ENCODE measurements at places on chromosomes 3 and 15.
A peak's percentile ranks its signal among the peaks of the same experiment; 100 is the strongest.

DNA sequence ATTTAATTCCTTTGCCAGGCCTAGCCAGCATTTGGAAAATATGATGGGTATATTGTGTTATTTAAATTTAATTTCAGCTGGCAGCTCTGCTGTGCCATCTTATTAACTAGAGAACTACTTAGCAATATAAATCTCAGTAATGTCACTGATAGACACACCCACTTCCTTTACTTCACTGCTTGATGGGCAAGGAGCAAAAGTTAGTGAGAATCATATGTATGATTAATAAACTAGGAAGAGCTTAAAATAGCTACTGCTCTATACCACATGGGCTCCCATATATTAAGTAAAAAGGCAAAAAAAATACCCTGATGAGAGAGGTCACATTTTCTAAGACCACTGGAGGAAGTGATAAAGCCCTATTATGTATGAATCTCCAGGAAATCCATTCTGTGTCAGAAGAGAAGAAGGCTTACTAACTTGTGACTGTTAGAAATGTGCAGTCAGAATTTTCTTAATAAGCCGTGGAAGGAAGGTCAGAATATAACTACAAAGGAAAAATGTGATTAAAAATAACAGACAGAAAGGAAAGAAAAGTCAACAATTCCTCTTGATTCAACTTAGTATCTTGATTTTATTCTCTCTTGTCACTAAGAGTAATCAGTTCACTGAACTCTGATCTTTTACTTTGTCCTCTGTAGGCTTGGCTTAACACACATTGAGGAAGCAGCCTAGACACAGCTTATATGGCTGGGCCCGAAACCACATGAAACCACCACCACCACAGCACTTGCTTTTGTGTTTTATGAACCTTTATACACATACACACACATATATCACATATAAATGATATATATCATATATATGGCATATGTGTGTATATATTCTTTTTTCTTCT lies 1233.9 kb upstream of the ALCAM start:
- no peak for DNase-seq

DNA sequence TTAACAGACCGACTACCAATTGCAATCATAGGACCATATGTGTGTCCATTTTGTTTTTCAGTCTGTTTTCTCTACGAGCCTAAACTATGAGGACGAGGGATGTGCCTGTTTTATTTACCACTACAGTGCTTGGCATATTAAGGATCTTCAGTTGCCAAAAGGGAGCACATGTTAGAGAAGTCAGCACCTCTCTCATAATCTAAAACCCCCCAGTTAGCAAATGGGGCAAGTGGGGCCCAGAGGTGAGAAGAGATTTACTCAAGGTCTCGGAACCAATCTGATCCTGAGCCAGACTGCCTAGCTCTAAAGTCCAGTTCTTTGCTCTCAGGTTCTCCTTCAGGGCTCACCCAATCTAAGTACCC lies 578 bp upstream of the PODXL2 start:
- DNase-seq: no peak

- no peak for DNase-seq
Measured at GRCh38 chr15:98549741-98550140, 98.6 kb upstream of the IGF1R start.

DNA sequence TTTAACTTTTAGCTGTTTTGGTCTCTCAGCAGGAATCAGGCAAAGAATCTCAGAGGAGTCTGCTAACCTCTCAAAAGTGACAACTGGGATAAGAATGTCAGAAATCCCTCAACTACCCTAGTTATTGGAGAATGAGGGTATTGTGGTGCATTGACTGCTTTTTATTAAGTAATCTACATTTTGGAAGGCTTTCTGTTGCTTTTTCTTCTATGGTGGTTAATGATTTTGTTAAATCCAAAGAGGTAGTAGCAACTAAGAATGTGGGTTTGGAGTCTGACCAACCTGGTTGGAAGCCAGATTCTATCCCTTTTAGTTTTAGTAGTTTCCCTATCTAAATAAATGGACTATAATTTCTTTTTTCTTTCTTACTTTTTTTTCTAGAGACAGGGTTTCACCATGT lies 94.7 kb upstream of the RNF7 start:
- DNase-seq: no peak

- peak; percentile 33 for DNase-seq
Measured at GRCh38 chr3:195609229-195609628, 25.5 kb upstream of the APOD start.

DNA sequence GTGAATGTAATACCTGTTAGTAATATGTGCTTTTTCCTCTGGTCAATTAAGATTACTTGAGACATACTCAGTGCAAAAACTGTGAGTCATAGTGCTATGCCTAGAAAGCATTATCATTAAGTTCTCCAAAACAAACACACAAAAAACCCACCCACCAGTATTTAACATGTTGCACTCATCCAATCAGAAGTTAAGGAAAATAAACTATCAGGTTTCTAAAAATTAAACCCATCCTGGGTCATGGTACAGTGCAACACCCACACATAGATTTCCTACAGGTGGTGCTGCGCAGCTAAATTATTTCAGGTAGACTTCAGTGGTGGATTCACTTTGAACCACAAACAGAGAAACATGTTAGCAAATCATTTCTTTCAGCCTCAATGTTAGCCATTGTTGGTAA lies 264.4 kb upstream of the VEPH1 start:
- no peak for DNase-seq

DNA sequence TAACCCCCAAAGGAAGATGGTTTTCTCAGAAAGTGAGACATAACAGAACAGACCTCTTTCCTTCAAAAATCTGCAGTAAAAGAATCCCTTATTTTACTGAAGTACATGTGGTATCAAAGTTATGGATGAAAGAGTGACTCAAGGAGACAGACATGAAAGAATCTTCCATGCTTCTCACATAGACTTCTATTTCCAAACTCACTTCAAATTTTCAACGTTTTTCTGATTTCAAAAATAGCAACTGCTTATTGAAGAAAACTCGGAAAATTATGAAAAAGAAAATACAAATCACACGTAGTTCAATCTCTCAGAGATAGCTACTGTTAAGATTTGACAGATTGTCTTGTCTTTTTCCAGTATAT lies 39.8 kb upstream of the TRA2B start:
- DNase-seq: no peak

DNA sequence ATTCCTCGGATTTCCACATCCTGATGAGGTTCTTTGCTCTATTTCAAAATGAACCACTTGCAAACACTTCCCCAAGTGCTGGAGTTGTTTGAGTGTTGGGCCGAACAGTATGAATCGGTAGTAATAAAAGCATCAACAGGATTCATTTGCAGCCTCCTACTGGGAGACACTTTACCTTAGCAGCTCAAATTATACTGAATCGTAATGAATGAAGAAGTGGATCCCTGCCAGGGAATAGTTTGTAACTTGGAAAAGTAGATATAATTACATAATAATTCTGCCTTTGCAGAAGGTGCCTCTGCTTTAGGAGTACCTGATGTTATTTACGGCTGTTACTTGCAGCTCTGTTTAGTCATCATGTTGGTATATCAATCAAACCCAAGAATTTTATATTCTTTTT lies 669.1 kb downstream of the CADM2 start:
- no peak for DNase-seq

DNA sequence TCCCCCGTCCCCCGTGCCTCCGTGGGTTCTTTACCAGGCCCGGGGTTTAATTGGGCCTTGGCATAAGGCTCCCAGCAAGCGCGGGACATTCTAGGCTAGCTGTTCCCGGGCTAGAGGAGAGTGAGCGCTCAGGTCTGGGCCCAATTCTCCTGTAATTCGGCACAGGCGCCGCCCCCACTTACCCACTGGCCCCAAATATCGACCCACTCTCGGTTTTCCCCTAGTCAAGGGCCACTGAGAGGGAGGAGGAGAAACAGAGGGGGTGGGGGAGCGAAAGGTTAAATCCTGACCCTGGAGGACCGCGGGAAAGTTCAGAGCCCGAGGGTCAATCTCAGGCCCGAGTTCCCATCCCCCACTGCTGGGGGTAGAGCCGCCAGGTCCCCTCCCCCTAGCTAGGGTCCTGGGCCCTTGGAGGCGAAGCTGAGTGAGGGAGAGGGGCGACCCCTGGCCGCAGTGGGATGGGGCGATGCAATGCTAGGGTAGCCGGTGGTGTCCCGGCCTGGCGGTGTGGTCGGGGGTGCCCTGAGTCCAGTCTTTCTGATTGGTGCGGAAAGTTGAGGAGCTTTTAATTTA lies 8.5 kb upstream of the ONECUT1 start:
- DNase-seq: no peak

- no peak for DNase-seq
Measured at GRCh38 chr3:97278506-97278905, 464.1 kb downstream of the EPHA6 start.

GRCh38 chr15:39188314-39188713 lies 392.6 kb upstream of the THBS1 start:
- DNase-seq: no peak

- no peak for DNase-seq
Measured at GRCh38 chr3:178585454-178585853, 49.2 kb downstream of the KCNMB2 start.

GRCh38 chr15:92361321-92362000 lies 32.2 kb upstream of the ST8SIA2 start:
- DNase-seq: no peak

DNA sequence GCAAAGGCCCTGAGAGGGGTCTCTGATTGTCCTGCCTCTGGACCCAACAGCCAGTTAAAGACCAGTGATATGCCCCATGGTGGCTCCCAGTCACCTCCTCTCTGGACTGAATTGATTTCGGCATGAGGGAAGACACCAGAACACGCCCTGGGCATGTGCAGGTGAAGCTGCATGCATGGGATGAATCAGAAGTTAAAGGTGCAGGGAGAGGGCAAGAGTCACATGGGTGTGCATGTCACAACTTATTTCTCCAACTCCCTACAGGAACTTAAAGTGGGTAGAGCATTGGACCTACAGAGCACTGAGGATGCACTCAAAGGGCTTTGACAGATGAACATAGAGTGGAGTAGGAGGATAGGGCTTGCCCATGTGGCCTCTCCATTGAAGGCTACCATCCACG lies 16.9 kb upstream of the RHCG start:
- no peak for DNase-seq

DNA sequence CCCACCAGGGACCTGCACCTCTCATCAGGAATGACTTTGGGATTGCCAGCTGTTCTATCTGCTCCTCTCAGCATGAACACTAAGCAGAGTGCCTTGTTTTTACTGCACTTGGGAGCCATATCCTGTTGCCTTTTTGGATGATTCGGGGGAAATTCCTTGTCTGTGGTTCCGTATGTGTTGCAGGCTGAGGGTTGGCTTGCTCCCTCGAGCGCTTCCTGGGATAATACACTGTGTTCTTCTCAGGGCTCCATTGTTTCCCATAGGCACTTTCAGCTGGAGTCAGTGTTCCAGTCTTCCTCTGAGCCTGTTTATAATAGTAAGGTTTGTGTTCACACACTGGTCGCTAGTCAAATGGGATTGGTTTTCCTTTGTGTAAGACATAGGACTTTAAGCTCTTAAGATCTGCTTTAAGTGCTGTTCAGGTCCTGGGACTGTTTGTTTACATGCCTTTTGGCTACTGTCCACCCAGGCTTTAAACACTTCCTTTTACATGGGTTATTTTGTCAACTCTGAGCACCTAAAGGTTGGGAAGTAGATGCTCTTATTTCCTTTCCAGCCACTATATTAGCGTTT lies 23.4 kb downstream of the BOC start:
- no peak for DNase-seq

DNA sequence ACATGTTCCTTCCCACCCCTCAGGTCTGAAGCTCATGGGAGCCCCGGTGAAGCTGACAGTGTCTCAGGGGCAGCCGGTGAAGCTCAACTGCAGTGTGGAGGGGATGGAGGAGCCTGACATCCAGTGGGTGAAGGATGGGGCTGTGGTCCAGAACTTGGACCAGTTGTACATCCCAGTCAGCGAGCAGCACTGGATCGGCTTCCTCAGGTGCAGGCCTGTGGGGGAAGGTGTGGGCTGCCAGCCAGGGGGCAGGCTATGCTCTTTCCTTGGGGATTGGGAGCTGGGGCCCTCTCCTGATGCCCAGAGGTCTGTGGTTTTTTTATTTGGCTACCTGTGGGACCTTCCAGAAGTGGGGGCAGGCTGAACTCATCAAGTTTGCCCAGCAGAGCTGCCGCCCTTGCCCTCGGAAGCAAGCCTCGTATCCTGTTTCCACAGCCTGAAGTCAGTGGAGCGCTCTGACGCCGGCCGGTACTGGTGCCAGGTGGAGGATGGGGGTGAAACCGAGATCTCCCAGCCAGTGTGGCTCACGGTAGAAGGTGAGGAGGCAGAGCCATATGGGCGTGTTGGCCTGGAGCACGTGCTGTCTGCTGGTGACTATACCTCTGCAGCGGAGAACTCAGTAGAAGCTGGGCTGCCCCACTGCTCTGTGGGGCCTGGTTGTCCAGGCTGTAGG lies 2.2 kb downstream of the TYRO3 start:
- DNase-seq: no peak

DNA sequence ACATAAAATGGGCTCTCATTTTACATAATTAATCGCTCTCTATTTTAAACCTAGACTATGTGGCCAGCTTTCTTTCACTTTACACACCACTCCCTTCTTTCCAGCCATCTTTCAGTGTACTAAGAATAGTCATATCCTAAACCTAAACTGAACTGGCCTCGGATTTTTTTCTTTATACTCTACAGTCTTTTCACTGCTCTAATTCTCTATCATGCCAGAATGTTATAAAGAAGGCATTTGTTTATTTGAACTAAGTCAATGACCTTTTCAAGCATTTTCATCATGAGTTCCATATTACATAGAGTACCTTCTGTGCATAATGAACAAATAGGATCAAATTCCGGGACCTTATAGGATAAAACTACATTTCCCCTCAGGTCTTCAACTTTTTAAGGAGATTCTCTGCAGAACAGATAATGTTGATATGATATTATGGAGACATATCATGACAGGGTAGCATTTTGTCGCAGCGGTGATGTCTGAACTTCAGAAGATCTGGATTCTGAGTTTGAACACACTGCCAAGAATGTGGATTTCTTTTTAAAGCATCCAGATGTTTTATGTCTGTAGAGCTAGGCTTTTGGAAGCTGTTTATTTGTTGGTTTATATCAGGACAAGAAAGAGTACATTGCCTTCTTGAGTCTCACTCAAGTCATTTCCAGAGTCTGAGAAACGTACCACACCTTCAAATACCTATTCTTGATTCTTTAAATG lies 1047.3 kb downstream of the MCTP2 start:
- DNase-seq: no peak

GRCh38 chr3:47291158-47291753 lies 8.5 kb downstream of the KLHL18 start:
- DNase-seq: no peak

DNA sequence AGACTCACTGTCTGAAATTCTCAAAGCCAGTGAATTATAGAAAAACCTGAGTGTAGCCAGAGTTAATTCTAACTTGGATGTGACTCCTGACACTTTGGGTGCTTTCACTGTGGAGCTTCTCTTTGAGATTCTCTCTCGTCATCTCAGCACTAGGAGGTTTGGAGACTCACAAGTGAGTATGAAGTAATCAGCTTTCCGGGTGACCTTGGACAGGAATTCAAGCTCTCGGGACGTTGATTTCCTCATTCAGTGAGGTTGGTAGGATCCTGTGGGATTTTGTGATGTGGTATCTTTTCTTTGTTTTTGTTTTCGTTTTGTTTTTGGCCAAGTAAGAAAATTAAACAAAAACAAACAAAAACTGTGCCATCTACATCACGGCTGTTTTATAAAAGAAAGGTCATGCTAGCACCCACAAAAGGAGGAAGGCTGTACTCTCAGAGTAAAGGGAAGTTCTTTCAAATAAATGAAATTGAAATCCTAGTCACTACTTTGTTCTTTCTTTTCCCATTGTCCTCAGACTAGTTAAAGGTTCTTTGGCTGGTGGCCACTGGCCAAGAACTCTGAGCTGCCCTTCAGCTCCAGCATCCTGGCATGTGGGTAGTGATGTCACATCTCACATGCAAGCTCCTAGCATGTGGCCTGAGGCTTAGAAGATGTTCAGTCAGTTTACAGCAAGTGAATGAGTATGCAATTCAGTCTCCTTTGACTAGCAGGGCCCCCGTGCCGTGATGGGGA lies 263.3 kb upstream of the TPM1 start:
- DNase-seq: no peak
